ENCODE measurements at places on chromosomes 6 and 20.

DNA sequence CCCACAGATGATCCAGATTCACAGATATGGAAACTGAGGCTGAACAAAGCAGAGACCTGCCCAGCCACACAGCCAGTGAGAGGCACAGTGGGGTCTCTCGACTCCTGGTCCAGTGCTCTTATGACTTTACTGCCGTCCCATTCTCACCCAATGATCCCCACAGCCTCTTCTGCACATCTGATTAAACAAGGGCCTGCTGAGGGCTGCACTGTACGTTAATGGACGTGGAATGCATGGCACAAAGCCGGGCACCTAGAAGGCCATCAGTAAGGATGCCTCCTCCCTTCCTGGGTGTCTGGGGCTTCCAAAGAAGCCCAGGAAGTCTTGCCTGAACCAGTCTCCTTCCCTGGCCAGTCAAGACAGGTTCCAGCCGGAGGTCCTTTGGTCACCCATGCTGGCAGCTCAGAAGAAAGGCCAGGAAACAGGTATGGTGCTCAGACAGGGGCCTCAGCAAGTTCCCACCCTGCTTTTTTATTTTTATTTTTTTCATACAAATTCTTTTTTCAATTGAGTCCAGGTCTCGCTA lies 3.8 kb downstream of the TFEB start:
- no peak for DNase-seq

GRCh38 chr6:133447924-133448323 lies 206.8 kb downstream of the EYA4 start:
- DNase-seq = no peak

DNA sequence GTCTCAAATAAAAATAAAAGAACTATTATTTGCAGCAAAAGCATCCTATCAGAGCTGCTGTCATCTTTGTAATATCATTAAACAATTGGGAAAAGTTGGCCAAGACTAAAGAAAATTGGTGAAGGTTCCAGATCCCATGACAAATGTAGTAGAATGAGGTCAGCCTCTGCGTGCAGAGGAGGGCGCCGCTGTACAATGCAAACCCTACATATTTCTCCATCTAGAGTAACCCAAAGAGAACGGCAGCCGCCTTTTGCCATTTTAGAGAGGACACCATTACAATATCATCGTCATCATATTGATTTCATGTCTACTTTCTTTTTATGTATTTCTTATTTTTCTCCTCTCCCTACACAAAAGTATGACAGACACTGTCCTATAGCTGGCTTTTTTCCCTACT lies 59.5 kb downstream of the ZMYND8 start:
- no peak for DNase-seq

DNA sequence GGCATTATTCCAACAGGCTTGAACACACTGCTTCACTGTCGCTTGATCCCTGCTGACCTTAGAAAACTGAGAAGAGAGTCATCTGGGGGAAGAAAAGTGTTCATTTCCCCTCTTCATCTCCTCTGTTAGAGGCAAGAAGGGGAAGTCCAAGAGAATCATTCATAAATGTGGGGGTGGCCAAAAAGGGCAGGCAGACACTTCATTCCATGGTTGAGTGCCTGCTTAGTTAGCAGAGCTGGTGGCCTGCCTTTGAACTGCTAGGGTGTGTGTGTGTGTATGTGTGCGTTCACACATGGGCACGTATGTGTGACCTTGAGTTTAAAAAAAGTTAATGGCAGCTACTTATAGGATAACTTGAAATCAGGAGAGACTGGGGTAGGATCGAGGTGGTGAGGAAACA lies 39.4 kb upstream of the RFPL4B start:
- DNase-seq = no peak

GRCh38 chr6:124974771-124975377 lies 12.6 kb downstream of the RNF217 start:
- DNase-seq = no peak

DNA sequence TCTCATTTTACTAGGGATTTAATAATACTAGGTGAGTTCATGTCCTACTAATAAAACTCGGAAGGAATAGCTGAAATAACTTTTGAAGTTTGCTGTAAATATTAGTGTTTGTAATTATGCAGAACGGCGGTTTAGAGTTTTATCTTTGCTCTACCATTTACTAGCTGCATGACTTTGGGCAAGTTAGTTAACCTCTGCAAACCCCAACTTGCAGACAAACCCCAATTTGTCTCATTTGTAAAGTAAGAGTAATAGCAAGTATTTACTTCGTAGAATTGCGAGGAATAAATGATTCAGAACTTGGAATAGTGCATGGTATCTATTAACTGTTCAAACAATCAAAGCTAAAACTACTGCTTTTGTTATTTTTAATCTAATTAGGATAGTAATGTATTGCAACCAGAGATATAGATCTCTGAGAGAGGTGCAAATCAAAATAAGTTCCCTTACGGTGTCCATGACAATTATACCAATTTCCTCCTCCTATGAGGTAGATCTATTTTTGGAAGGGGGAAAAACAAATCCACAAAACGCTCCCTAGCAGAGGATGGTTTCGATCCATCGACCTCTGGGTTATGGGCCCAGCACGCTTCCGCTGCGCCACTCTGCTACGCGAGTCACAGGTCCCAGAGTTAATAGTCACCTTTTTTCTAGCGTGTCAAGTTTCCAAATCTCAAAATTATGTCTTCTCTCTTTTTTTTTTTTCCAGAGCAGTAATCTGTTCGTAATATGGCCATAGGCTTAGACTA lies 35.1 kb upstream of the BTN3A2 start:
- DNase-seq = no peak

DNA sequence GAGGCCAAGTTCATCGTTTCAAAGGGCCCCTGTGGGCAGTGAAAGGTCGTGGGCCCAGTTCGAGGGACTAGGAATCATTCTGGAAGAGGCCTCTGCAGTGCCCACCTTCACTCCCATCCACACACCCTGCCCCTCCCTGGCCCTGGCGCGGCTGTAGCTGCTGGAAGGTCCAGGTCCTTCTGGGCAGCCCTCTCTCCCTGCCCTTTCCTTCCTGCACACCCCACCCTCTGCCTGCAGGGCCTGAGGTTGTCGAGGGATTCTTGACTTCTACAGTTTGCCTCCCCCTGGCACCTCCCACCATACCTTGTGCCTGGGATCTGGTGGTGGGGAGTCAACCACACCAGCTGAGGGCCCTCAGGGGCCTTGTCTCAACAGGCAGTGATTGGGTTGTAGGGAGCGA lies 4.5 kb upstream of the MYT1 start:
- no peak for DNase-seq

- peak; percentile 63 for DNase-seq
Measured at GRCh38 chr20:63178889-63179686, 36.8 kb downstream of the YTHDF1 start.

DNA sequence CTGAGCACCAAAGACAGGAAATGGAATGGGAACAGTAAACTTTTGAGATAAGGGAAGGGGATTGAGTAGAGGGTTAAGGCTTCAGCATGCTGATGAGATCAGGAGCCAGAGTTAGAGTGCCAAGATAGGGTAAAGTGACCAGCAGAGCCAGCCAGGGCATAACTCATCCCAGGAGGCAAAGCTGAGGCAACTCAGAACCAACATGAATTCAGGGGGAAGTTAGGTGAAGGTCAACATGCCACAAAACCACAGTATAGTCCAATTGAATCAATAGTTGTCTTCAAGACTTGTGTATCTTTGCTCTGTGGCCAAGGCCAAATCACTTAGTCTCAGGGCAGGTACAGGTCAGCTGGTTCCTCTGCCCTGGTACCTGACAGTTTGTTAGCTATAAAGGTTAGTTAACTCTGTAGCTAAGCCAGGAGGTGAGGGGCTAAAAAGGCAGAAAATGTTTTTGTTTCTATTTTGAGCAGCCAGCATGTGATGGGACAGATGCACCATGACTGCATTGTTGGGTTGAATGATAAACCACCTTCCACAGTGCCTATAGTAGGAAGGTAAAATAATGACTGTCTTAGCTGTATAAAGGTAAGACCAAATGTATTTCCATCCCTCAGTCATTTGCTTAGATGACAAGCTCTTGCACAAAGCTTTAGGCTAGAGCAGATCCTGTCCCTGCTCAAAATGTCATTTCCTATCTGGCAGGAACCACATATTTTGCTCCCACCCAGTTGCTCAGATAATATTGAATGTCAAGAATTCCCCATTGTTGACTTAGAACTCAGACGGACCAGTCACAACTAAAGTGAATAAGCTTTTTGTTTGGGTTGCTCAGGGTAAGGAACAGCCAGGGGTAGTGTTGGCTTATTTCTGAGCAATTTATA lies 15.8 kb downstream of the RNF8 start:
- DNase-seq = no peak

DNA sequence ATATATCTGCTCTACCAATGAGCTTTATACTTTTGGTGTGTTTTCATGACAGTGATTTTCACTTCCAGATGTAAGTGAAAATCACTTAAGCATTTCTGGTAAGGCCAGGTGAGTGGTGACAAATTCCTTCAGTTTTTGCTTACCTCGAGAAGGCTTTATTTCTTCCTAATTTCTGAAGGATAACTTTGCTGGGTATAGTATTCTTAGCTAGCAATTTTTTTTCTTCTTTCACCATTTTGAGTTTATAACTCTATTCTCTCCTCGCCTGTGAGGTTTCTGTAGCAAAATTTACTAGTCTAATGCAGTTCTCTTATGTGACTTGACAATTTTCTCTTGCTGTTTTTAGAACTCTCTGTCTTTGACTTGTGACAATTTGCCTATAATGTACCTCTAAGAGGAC lies 7.1 kb downstream of the FHL5 start:
- no peak for DNase-seq

DNA sequence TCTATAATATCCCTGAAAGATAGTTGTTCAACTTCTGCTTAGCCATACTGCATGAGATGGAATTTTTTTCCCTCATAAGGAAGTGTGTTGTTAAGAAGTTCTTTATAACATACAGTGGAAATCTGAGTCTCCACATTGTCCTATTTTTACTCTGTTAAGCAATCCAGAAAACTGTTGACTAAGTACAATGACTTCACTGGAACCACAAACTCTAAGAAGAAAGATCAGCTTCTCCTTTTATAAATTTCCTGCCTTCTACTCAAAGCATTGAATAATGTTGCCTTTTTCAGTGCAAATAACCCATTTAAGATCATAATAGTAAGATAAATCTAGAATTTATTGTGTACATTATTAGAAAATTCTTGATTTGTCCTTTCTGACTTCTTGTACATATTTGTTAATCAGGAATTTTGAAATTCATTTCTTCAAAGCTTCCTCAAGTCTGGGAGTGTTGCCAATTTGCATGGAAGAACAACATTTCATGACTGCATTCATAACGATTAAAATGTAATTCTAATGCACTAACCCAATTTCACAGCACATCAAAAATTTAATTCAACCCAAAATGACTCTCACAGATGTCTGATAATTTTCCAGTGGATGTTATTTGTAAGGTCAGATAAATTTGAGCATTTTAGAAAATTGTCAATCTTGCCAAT lies 45.6 kb upstream of the ANKEF1 start:
- no peak for DNase-seq

GRCh38 chr6:98977671-98978292 lies 30.0 kb upstream of the FBXL4 start:
- DNase-seq = no peak

Measured in stimulated activated naive CD4-positive, alpha-beta T cell (primary cell).